ENCODE measurements at places on chromosomes 2 and 18.

DNA sequence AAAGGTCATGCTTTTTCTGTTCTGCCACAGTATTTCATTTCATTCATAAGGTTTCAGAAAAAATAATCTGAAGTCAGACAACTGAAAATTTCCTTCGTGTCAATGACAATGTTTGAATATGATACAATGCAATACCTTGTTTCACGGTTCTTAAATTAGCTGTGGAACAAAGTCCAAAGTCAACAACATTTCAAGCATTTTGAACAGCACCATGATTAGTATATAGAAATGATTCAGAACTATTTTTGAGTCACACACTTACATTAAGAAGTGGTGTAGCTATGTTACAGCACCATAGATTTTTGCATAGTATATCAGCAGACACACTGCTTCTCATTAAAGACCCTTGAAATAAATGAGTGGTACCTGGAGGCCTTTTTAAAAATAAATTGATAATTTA is 178.3 kb upstream of the DSEL start:
- peak; percentile 16 for DNase-seq

DNA sequence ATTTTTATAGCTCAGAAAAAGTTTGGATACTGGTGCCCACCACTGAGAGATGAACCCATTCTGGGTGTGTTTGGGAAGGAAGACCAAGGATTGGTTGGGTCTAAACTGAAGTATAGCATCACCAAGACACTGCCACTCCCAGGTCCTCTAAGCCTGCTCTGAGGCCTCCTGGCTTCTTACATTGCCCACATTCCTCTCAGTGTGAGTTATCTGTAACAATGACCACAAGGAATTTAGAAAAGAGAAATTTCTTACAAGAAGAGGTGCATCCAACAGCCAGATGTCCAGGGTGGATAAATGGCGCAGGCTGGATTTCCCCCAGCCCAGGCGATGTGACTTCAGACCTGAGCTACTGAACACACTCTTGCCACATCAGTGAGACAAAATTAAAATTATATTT is 1.6 kb upstream of the GPR45 start:
- peak; percentile 92 for DNase-seq

GRCh38 chr2:8134985-8135682 is 546.7 kb upstream of the ID2 start:
- DNase-seq: no peak

DNA sequence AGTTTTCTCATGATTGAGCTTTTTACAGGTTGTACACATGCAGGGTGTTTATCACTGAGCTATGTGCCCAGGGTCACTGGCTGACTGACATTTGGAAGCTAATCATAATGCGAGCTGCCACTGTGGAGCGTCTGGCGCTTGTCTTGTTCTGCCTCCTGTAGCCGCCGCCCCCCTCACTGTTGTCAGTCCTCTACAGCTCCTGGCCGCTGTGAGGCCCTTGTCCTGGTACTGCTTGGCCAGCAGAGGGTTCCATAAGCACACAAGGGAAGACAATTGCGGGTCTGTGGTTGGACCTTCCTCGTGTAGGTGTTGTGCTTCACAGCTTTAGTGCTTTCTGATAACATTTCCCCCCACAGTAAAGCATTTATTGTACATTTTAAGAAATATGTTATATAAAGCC is 105.6 kb upstream of the LDLRAD4 start:
- peak; percentile 33 for DNase-seq

DNA sequence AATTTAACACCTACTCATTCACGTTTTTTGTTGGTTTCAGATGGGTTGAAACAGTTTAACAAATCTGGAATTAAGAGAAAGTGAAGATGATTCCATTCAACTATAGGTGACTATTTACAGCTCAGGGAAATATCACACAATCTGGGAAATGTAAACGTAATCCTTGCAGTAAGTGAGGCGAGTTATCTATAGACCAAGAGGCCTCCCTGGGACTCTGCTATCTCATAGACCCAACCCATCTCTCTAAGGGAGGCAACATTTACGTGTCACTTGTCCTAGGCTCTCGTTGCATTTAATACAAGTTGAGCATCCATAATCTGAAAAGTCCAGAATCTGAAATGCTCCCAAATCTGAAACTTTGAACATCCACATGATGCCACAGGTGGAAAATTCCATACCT is 2.0 kb upstream of the MOB4 start:
- no peak for DNase-seq

Measured in ELR (cell line).